ENCODE measurements at places on chromosomes 6 and 20.

DNA sequence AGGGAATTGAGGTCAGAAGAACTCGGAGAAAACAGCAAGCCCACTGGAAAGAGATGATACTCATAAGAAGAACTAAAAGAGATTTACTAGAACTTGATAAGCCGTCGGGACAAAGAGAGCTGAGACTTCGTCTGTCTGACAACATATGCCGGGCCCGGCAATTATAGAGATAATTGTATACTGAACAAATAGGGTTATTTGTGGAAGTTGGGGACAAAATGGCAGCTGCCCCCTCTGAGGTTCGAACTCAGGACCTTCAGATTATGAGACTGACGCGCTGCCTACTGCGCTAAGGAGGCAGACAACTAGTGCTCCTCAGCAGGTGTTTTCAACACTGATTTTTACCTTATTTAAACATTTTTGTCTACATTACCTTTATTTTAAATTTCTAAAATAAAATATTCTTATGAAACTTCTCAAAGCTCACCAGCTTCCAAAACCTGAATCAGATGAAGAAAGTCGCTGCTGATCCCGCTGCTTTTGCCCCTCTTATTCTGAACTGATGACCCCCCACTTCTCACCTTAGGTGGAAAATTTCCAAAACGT lies 29.3 kb upstream of the TRIM27 start:
- DNase-seq, result peak; percentile 45

DNA sequence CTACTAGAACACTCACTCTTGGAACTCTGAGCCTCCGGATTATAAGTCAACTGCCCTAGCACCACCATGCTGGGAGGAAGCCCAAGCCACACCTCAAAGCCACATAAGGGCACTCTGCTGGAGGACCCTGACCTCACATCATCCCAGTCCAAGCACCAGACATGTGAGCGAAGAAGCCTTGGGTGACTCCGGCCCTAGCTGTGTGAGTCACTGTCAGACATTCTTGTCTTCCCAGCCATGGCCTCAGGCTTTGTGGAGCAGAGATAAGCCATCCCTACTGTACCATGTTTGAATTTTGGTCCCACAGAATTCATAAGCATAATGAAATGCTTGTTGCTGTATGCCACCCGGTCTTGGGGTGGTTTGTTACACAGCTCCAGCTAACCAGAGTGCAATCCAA lies 247.7 kb downstream of the SOD2 start:
- DNase-seq, result no peak

DNA sequence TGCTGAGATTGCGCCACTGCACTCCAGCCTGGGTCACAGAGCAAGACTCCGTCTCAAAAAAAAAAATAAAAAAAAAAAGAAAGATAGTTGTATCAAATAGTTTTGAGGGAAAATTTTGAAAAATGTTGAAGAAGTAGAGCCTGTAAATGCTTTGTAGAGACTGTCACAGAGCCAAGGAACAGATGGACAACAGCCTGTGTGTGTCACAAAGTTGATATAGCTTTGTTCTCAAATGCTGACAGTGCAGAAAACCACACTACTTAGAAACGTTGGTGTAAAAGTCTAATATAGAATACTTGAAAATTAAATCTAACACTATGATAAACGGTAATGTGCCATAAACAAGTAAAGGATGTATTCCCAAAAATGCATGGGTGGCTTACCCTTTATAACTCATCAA lies 25.4 kb downstream of the PTK7 start:
- DNase-seq, result no peak

DNA sequence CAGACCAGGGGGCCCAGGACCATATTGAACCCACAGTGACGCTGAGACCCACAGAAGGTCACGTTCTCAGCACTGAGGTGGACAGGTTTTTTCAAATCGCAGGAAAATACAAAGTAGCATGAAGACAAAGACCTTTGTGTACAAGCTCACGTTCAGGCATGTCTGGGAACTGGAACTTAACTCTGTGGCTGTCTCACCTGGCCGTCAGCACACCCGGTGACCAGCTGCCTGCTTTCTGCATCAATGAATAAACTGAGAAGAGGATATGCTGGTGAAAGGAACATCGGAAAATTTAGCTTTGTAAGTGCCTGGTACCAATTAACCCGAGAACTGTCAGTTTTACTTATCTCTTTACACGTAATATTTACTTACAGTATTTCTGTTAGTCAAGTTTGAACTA lies 36.5 kb downstream of the WDR27 start:
- DNase-seq, result no peak

DNA sequence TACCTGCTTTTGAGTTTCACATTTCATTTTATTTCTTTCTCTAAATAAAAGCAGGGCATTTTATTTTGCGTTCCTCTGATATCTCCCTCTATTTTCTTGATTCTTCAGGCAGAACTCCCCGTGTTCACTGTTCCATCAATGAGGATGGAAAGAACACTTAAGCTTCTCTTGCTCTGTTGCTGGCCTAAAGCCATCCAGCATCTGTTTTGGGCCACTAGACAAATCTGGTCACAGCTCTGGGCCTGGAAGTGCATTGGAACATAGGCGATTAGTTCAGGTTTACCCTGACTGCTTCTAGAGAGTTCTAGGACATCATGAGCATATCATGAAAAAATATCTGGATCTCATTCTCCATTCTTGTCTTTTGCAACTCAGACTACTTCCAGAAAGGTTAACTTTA lies 611.2 kb downstream of the UTRN start:
- no peak for DNase-seq
